Activated CD4-positive, alpha-beta memory T cell treated with anti-CD3 and anti-CD28 coated beads for 36 hours (primary cell): ENCODE measurements at places on chromosomes 12 and 14. TPM values are rescaled to one million over a fixed set of nuclear protein-coding genes. Genes with fewer than 3 reads are reported as not detected.

DNA sequence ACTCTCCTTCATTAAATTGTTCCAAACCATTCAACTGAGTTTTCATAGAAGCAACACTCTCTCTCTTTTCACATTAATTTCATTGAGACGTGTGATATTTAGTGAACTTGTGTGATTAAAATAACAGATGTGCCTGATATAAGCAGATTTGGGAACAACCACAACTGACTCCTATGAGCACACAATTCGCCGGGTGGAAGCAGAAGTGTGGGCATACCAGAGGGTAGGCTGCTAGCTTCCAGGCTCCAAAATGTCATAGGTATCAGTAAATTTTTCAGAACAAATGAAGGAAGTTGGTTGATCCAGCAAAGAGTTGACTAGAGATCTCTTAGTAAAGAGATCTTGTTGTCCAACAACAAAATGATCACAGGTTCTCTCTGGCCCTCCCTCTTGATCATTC, 429.7 kb downstream of the DPF3 start:
- no peak for DNase-seq

NPFF gene
- total RNA-seq, result 0.58 TPM

- no peak for DNase-seq
Observed at GRCh38 chr12:39860695-39861094, 241.1 kb upstream of the ABCD2 start.

CLEC2A gene
- total RNA-seq, result not detected

DNA sequence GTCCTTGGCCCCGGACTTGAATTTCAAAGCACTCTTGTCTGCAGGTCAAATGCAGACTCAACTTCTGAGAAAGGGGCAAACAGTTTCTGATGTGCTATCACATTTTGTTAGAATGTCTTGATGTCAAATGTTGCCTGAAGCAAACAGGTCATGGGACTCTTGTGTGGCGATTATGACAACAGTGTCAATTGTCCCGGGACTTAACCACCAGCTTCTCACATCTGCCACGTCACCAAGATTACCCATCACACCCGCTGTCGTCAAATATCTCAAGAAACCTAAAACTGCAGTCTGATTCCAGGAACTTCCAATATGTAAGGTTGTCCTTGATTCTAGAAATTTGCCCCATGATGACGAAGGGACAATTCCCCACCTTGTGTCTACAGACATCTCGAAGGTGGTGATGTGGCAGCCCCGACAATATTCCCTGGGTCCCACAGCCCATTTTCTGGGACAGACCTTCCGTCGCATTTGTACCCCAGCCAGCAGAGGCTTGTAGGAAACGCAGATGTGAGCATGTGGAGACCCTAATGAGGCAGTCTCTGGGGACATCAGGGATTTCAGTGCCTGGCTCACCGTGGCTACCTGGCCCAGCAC, 21.3 kb downstream of the LRTM2 start:
- DNase-seq, result no peak
